NCI-H187 treated with DMSO at 0.1 percent for 48 hours (cell line): ENCODE measurements at places on chromosomes 6 and 20.

- DNase-seq = no peak
Observed at GRCh38 chr6:41013466-41014153, 25.4 kb downstream of the UNC5CL start.

DNA sequence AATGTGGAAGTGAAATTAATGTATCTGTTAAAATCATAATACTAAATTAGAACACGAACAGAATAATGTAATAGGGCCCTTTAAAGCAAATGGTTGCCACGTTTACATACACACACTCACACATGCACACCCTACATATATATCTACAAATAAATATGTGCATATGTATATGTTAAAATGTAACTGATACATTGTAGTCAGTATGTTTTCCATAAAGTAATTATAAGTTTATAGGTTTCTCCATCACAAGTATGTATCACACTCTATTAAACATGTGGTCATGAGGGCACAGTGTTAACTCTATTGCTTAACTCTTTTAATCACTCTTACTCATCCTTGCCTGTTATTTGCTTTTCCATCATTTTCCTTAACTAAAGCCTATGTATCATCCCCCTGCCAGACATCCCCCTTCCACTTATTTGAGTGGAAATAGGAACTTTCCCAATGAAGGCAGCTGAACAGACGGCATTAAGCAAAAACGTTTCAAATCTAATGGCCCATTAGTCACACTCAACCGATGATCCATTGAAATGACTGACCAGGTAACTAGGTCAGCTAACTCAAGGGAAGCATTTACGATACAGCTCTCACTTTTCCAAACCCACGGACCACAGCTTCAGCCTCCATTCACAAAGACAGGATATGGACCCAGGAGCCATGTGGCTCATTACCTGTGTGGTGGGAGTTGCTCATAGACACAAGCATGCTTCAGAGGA is 89.3 kb downstream of the HAO1 start:
- DNase-seq = no peak

DNA sequence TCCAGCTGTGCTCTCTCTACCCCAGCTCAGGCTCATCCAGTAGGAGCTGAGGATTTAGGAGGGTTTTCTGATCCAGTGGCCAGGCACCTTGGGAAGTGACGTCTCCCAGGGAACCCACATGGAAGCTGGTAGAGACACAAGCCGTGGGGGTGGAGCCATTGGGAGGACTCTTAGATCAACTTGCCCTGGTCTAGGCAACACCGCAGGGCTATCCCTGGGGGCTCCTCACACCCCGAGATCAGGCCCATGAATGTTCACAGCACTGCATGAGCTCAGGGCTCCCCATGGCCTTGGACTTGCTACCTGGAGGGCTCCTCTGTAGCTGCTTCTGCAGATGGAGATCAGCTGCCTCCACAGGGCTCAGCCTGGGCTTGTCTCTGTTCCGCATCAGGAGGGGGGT is 112.1 kb downstream of the CDH4 start:
- DNase-seq = no peak

DNA sequence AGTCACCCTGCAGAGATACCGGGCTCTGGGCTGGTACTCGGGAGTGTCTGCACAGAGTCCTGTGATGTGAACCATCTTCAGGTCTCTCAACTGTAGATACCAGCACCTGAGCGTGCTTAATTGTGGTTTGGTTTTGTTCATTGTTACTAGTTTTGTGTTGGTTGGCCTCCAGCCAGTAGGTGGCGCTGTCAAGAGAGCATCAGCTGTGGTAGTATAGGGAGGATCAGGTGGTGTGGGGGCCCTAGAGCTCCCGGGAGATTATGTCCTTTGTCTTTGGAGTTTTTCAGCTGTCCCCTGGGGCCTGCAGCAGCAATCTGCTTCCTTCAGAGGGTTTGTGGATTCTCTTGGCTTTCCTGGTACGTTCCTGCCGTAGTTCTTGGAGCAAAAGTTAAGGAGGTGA is 67.9 kb downstream of the CDYL start:
- no peak for DNase-seq

GRCh38 chr20:32894711-32895355 is 36.1 kb downstream of the EFCAB8 start:
- no peak for DNase-seq

DNA sequence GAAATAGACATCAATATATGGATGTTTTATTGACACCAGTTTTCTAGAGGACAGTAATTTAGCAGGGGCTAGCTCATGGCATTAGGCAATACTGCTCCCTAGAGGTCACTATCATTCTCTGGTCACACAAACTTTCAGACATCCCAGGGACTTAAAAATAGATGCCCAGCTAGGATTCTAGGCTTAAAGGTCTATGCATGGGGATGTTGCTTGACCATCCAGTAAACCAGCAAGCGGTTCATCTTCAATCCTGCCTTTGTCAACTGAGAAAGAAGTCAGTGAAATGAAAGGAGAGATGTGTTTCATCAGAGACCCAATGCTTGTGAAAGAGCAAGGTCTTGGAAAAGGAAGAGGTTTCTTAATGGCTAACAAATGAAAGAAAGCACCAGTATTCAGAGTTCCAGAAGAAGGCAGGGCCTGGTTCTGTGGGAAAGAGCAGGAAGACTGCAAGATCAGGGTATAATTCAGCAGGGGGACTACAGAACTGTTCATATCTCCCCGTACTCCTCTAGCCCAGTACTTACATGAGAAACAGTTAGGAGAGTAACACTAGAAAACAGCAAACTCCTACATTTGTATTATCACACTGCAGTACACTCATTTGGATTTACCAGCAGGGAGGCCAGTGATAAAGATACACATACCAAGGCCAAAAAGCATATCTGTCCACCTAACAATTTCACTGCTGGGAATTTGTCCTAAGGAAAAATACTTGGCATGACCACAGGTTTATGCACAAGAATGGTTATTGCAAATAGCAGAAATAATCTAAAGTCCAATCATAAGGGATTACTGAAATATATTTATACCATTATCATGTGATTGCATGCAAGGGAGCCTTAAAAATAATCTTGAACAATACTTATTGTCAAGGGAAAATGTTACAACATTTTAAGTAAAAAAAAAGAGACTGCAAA is 151.4 kb upstream of the LAMA2 start:
- DNase-seq = no peak

GRCh38 chr20:35544436-35544835 is 2.6 kb downstream of the ERGIC3 start:
- DNase-seq = no peak

- no peak for DNase-seq
Observed at GRCh38 chr6:146047371-146047770, 18.5 kb downstream of the GRM1 start.

GRCh38 chr6:125183391-125183790 is 29.8 kb downstream of the TPD52L1 start:
- DNase-seq = no peak

GRCh38 chr20:2759603-2760296 is 40.7 kb downstream of the CPXM1 start:
- no peak for DNase-seq

DNA sequence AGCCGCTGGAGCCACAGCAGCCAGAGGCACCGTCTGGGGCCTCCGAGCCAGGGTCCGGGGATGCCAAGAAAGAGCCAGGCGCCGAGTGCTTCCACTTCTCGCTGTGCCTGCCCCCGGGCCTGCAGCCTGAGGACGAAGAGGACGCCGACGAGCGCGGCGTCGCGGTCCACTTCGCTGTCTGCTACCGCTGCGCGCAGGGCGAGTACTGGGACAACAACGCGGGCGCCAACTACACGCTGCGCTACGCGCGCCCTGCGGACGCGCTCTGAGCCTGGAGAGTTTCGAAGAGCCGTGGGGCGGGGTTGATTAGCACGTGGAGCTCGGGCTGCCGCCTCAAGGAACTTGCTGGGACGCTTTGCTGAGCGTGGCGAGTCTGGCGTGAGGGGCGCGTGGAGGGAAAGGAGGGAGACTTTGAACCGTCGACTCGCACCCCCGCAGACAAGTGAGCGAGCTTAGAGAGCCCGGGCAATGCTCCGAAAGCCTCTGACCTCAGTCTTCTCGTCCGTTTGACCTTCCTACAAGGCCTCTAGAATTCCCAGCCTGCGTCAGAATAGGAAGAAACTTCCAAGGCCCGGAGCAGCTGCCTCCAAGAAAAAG is 1.3 kb downstream of the PPP1R3G start:
- no peak for DNase-seq

GRCh38 chr6:33834401-33835392 is 30.9 kb upstream of the MLN start:
- no peak for DNase-seq

GRCh38 chr6:12009180-12009685 is 2.9 kb upstream of the HIVEP1 start:
- no peak for DNase-seq

- DNase-seq = no peak
Observed at GRCh38 chr6:12916006-12916405, 199.4 kb downstream of the PHACTR1 start.

DNA sequence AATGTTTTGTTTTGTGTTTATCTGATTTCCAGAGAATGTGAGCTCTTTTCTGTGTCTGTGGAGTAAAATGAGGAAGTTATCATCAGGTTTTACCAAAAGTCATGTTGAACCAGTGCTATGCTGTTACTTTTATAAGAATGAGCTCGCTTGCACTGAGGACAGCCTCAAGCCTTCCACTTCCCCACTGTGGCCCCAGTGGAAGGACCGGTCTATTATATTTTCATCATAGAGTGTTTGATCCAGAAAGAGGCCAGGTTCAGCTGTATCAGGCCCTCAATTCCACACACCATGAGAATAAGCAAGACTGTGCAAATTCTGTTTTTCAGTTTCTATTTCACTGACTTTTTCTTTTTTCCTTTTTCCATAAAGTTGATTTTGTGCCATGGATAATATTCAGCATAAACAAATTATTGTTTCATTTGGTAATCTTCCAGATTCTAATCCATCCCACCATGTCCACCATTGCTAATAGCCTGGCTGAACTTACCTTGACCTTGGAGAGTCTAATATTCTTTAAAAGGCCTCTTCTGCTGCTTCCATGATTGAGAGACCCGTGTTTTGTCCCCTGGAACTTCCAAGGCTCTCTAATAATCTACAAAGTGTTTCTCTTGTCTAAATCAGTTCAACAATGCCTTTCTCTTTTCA is 286.2 kb downstream of the THBS2 start:
- DNase-seq = no peak

DNA sequence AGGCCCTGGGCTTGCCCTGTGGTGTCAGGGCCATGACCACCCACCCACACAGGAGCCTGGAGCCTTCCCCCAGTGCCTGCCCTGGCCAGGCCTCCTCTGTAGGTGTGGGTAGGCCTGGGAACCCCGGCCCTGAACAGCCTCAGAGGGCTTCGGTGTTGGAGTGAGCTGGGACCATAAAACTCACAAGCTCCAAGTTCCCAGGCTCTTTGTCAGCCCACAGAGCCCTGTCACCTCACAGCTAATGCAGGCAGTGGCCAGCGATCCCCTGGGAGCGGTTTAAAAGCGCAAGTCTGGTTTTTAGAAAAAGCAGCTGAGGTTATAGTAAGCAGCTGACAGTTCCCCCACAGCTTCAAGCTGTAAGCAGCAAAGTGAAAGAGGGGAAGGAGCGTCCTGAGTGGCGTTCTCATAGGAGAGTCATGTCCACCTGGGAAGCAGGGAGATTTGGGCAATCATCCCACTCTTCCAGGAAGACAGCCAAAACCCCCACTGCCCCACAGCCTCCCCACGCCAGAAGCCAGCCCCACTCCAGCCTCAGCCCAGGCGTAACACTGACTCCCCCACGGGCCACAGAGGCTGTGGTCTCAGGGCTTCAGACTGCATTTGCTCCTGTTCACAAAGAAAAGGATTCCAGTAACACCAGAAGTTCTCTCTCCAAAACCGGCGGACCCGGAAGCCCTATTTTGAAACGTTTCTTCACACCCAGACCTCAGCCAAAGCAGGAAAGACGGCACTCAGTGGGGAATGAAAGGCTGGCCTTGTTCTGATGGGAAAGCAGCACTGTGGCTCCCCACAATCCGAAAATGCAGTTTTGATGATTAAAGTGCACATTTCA is 34.3 kb upstream of the FOXC1 start:
- DNase-seq = no peak

DNA sequence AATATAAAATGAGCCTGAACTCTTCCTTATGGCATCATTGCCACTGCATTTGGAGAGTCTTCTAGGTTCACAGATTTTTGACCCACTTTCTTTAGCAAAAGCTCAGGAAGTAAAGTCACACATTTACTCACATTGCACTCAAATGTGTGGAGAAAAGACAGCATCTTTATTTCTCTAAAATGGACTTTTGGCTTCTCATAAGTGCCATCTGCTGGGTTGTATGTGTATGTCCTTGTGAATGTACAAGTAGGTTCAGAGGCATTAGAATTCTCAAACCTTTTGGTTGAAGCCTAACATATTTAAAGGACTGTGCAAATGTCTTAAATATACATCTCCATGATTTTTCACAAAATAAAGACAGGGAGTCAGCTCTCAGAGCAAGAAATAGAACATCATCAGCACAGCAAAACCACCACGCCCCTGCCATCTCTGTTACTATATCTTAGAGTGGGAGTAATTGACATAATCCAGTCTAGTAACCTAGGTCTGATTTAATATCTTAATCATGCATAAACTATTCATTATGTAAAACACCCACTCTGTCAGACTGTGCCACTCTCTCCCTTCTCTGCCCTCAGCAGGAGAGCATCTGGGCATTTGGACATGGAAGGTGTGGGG is 42.2 kb upstream of the SPTLC3 start:
- no peak for DNase-seq

DNA sequence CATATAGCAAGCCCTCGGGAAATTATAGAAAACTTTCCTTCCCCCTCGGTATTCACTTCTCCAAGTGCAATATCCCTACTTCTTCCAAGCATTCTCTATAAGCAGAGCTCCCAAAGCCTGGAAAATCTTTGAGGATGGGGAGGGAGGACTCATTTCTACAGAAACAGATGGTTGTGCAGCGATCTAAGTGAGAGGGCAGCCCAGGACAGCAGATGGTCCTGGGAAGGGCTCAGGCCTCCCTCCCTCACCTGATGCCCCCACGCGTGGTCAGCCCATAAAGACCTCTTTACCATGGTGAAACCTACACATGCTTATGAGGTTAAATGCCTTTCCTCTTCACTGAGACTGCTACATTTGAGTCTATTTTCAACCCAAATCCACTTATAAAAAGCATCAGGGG is 319.6 kb upstream of the QKI start:
- no peak for DNase-seq

DNA sequence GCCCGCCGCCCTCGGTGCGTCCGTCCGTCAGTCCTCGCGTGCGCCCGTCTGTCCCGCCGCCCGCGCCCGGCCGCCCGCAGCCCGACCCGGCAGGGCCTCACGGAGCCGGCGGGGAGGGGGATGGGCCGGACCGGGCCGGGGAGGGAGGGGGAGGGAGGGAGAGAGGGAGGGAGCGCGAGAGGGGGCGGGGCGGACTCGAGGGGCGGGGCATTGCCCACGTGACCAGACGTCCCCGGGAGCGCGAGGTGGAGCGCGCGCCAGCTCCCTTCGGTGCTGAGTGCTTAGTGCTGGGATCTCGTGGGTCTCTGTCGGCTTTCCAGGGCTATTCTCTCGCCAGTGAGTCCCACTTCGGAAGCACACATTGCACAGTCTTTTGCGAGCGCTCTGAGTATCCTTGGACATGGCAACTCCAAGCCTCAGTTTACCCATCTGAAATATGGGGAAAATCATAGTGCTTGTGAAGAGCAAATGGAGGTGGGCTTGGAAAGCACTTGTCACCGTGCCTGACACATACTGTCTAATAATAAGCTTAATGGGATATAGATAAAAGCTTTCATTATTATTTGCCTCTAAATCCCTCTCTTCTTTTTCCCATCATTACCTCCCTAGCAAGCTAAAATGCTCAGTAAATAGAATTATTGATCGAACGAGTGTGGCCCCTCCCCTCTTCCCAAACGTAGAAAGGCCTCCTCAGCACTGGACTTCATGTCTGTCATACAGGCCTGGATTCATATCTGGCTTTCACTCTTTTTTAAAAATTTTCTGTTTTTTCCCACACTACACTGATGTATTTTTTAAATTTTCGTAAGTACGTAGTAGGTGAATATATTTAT is at the start of gene NCOA6:
TSS of gene NCOA6 (minus strand) at position 122 of the 833 bp plus-strand sequence. CDS start 43,296 bp downstream, outside the sequence.
- DNase-seq = peak; percentile 9
